Fibroblast of the aortic adventitia (primary cell): ENCODE measurements at places on chromosomes 2 and 18. TPM values are rescaled to one million over a fixed set of nuclear protein-coding genes. Genes with fewer than 3 reads are reported as not detected.
A peak's percentile ranks its signal among the peaks of the same experiment; 100 is the strongest.

DNA sequence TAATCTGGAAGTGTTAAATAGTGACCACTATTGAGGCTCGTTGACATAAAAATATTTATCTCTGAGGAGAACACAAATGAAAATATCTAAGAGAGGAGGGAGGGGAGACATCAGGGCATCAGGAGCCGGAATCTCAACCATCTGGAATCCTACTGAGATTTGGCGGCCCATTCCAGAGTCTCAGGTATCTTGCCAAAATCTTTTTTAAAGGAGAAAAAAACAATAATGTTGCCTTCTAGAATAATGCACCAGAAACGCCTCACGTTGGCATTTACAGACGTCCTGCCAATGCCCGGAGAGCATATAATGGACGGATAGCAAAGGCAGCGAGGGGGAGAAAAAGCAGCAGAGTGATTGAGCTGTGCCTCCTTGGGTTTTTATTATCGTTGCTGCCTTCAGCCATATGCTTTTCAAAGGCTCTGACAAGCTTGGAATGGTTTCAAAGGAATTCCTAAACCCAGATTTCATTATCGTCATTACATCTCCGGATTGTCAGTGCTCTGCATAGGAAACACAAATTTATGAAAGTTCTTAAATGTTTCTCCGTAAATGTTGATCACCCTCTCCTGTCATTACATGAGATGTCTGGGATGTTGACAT lies 30.9 kb upstream of the EGR4 start:
- no peak for DNase-seq

DNA sequence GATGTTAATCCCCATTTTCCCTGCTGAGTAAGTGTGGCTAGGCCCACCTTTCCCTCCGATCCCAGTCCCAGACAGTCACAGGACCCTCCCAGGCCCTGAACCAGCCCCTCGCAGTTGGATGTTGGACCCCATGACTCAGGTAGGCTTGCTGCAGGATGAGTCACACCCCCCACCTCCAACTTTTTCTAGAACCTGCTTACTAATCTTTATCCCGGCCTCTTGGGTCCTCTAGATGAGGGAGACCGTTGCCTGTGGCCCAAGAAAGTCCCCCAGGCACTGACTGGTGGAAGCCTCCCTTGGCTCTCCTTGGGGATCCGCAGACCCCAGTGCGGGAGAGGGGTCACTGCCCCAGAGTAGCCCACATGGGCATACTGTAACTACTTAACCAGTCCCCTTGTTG lies 98.5 kb downstream of the SMAD7 start:
- no peak for DNase-seq

DNA sequence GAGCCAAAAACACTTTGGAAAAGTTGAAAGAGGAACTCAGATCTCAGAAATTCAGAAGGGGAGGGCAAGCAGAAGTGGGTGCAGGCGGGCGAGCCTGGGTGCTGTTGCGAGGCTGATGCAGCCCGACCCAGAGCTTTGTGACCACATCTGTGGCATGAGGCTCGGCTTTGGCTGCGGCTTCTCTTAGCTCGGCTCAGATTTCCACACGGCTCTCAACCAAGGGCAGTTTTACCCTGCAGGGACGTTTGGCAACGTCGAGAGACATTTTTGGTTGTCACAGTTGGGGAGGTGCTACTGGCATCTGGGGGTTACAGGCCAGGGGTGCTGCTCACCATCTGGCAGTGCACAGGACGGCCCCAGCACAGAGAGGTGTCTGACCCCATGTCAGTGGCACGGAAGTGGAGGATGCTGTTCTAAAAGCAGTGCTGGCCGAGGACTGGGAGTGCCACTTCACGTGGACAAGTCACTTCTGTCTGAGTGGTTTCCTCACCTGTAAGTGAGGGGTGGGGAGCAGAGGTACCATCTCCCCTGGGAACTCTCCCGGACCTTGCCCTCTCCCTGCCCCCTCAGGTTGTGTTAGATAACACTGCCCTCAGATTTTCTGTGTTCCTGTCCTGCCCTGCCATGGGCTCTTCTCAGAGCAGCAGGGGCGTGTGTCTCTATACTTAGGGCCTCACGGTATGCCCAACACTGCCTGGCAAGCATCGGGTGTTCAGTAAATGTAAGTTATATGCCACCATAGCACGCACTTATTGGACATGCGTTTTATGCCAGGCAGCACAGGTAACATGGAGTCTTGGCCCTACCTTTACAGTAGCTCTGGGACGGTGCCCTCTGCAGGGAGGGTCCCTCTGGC lies 48.7 kb upstream of the FAHD2A start:
- DNase-seq, result no peak

DNA sequence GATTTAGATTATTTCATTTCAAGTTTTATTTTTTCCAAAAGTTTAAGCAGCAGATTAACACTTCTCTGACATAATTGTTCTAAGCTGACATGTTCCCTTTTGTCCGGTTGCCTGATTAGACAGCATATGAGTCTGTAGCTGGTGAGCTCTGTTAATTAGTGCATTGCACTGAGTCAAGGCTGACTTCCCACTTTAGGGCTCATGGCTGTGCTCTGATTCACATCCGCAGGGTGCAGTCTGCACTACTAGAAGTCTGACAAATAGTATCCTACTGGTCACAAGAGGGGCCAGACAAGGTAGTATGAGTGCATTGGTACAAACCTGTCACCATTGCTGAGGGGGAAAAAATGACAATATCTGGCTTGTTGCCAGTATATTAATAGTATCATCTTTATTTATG lies 443.9 kb upstream of the ZNF804A start:
- DNase-seq, result peak; percentile 0

DNA sequence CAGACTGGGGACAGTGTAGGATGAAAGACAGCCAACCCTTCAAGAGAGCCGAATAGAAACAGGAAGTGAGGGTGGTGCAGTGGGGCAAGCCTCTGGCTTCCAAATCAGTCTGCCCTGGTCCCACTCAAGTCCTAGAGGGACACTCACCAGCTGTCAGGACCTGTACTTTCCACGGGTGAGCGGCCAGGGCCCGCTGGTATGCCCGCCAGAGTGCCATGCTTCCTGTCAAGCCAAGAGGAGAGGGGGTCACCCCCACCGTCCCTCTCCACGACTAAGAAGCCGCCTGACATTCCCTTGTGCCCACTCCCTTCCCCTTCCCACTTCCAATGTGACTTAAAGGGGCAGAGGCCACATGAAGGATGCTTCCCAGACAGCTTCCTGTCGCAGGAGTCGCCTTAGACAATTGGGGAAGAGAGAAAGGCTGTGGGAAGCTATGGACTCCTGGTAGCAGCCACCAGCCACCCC lies 564 bp downstream of the MPV17 start:
- peak; percentile 10 for DNase-seq

DNA sequence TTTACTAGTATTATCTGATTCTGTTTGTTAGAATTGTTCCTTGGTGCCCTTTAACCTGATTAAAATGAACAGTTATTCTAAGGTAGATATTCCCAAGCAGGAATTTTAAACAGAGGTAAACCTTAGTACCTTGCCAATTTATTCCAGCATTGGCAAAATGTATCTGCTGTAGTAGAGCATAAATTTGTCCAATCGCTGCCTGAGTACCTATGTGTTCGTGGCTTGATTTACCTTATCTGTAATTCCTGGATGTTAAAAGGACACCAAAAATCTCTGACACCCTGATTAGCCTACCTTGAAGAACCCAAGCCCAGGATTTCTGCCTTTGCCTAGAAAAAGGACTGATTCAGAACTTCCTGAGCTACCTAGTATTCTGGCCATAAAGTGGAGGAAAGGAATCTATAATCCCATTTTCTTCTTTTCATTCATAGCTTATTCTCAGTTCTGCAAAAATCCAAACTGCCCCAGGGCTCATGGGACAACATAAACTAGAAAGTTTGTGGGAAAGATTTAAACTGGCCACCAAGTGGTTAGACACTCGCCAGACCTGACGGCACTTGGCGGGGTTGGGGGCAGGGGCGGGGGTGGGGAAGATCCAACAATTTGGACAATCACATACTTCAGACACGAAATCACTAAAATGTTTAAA lies 16.2 kb upstream of the ZCCHC2 start:
- no peak for DNase-seq

DNA sequence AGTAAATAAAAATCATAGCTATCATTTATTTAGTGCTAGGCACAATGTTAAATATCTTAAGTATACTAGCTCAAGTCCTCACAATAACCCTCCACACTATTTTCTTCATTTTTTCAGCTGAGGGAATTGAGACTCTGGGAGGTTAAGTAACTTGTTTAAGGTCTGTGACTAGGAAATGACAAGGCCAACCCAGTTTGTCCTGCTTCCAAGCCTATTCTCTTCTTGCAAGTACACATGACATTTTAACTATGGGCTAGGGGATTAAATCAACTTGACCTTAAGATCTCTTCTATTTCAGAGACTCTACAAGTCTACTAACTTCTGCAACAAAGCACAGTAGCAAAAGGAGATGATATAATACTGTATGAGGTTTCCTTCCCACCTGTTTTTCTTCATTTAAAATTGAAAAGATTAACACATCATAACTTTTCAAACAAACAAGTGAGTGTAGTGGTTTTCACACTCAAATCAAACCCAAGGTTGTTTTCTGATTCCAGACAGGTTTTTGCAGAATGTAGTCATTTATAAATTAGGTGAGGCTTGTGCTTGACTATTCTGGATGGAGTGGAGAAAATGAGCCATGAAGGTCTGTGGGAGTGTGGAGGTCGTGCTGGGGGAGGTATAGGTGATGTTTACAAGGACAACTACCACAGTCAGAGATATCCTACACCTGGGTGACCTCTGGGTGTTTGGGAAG lies 57.0 kb downstream of the CD28 start:
- no peak for DNase-seq

DNA sequence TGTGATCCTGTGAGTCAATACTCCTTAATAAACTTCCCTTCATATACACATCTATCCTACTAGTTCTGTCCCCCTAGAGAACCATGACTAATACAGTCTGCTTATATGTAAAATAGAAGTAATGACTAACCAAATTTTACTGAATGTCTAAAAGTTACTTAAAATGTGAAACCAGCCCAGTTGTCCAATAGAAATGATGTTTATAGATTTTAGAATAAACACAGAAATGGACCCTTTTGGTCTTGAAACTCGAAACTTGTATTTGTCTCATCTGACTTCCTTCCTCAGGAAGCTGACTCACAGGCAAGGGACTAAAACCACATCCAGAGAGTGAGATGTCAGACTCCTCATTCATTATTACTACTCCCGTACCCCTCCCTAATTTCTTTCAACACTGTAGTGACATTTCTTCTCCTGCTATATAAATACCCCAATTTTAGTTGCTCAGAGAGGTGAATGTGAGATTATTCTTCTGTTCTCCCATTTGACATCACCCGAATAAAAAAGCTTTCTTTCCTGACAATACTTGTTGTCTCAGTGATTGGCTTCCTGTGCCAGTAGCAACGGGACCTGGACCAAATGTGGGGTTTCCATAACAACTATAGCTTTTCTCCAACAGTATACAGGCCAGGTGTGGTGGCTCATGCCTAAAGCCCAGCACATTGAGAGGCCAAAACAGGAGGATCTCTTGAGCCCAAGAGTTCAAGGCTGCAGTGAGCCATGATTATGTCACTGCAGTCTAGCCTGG lies 486.0 kb downstream of the ERBB4 start:
- DNase-seq, result peak; percentile 66

DNA sequence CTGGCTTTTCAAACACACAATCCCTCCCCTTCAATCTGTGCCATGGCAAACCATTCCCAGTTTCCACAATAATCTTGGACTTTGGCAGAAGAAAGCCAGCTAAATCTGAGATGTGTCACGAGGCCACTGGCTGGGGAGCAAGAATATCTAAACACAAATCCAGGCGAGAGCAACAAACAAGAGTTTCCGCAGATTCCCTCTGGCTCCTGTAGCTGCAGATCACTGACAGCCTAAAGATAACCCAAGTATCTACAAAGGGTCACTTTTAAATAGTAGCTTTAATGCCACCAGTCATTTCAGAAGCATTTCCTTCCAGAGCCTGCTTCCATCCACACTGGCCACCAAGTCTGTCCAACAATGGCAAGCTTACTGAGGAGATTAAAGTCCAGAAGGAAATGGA lies 86.9 kb downstream of the ACVR1 start:
- DNase-seq, result peak; percentile 51

The SLC38A11 gene
- 0.45 TPM in 1 of 2 replicates, not detected in the other for total RNA-seq

- no peak for DNase-seq
These were observed 38.0 kb upstream of the ERMN start for GRCh38 chr2:157363612-157364101.

The ECEL1 gene
- not detected in 2 replicates for total RNA-seq

- DNase-seq, result peak; percentile 18
These were observed at the start of gene CD8A for GRCh38 chr2:86790676-86791572. Gene CD8A, minus strand, starts transcription at chr2:86790913. Its CDS starts 88 bp downstream, at chr2:86790825.

GRCh38 chr18:55317864-55318263 lies 270.1 kb downstream of the TCF4 start:
- no peak for DNase-seq

The ABCA12 gene
- 0.08 and 0.09 TPM in 2 replicates for total RNA-seq

The KIDINS220 gene
- total RNA-seq, result 89.7 and 118 TPM in 2 replicates

DNA sequence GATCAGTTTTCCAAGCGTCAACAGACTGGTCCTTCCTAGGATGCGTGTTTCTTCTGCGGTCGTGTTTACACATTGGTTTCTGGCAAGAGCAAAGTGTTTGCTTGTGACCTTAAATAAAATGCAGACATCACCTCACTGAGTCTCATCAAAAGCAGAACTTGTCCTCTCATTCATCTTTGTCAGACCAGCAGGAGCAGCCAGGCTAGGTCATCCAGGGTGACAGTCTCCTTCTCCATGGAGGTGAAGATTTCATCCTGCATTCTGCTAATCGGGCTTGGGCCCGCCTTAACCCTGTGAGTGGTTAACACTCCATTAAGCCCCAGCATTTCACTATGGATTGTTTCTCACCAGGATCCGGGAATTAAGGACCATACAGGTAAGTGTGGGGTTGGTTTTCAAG lies 64.2 kb upstream of the PID1 start:
- DNase-seq, result no peak

DNA sequence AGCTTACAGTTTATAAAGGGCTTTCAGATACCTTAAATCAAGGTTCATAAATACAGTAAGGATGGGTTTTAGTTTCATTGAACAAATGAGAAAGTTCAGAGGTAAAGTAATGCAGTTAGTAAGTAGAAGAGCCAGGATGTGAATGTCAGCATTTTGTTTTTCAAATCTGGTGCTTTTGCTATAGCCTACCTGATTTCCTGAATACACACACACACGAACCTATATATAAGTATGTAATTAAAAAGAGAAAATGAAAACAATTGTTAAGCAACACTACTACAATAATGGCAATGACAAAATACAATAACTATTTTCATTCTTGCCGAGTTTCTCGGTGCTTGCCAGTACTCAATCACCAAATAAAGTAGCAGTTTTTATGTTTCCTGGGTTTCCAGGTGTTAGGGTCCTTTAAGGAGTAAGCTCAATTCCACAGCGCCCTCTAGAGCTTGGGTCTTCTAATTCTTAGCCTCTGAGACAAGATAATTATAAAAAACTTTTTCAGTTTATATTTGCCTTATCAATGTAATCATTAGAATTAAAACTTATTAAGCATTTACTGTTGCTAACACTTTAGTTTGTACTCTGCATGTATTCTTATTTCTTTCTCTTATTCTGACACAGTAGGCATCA lies 512.9 kb upstream of the ACVR2A start:
- DNase-seq, result peak; percentile 59

GRCh38 chr2:160810406-160810805 lies 316.8 kb upstream of the RBMS1 start:
- DNase-seq, result no peak
